ENCODE measurements at places on chromosomes 1 and 21.

DNA sequence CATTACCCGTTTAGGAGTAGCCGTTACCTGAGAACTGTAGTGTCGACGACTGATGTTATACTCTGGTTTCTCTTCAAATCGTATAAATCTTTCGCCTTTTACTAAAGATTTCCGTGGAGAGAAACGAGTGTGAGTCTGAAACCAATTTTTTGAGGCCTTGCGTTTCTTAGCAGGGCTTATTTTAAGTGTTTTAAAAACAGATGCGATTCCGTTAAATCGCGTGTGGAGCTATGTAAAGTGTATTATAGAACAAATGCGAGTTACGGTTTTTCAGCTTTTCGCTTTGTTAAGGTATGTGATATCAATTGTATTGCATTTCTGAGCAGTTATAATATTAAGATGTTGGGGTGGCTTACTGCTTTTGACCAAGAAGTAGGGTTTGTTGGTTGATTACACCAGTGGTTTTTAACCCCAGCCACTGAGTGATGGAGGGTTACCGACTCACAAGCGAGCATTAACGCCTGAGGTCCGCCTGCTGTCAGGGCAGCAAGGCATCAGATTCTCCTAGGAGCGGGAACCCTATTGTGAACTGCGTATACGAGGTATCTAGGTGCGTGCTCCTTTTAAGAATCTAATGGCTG, 18.0 kb downstream of the KIAA2013 start:
- DNase-seq: peak; percentile 89

GRCh38 chr1:155648207-155649147, 38.5 kb downstream of the MSTO1 start:
- peak; percentile 76 for DNase-seq

DNA sequence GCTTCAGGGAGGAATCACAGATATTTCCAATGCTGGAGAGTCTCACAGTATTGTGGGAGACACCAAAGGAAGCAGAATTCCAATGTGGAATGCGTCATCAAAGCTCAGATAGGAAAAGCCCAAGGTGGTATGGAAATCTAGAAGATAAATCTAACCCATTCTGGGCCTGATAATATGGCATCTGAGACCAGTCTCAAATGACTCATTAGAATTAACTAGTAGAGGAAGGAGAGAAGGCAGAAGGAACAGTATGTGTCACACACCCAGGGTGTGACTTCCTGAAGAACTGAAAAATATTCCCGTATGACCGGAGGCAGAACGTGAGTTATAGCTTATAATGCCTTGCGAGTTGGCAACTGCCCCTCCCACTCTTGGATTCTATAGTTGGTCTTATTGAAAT, 499.2 kb downstream of the PLPP3 start:
- no peak for DNase-seq

- no peak for DNase-seq
Observed at GRCh38 chr1:209774592-209774991, 9.8 kb downstream of the C1orf74 start.

- DNase-seq: no peak
Observed at GRCh38 chr21:44778094-44778493, 23.5 kb downstream of the UBE2G2 start.
